Activated CD8-positive, alpha-beta memory T cell treated with anti-CD3 and anti-CD28 coated beads for 1 hour (primary cell): ENCODE measurements at places on chromosomes 6 and 20.

DNA sequence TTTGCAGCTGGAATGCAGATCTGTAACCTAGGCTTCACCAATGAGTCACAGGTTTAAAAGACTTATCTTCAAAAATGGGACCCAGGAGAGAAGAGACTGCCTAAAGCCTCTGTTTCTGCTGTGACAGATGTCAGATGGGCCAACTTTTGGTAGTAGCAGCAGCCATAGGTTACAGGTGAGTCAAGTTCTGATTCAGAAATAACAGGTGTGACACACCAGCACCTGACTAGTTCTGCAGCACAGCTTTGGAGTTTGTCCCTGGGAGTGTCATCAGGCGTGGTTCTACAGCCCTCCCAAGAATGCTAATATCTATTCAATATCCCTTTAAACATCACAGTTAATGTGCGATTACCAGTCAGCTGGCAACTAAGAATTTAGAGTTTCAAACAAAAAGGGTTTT lies 121.9 kb upstream of the BTN3A2 start:
- no peak for DNase-seq

DNA sequence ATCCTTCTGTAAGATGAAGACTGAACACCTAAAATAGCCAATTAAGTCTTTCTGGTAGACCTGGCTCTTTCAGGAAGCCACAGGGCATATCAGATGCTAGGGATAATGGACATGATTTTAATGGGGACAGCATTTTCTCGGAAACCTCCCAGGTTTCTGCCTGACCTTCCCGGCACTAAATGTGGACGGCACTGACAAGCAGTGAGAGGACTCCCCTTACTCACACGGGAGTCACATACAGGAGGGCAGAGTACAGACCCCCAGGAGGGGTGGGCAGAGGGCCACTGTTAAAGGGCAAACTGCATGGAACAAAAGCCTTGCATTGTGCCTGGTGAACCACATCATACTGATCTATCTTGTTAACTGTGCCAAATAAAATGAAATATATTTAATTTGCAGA lies 19.9 kb downstream of the PSMG4 start:
- no peak for DNase-seq

DNA sequence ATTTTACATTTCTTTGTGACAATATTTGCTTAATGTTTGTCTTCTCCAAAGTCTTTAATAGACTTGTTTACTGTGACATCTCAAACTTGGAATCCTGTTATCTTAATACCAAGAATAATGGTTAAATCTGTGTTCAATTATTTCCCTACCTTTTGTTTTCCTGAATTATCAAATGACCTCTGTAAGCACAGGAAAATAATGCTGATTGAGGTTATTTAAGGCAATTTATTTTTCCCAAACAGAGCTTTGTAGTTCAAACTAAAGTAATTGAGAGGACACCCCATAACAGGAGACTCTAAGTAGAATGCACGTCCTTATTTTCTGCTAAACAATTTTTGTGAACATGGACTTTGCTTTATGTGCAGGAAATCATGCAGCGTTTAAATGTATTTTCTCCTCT lies 195.0 kb downstream of the BTBD3 start:
- DNase-seq: no peak

DNA sequence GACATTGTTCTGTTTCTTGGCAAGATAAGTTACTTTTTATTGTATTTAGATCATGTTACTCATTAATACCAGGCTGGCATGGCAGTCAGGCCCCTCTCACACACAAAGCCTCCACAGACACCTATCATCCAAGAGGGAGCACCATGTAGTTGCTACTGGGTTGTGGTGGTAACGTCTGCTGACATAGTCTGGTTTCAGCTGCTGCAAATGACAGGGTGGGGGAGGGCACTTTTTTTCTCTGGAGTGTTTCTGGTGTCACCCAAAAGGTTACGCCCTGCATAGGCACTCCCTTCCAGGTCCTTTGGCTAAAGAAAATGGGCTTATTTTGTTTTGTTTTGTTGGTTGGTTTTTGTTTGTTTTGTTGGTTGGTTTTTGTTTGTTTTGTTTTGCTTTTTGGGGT lies 236.4 kb upstream of the RIMS1 start:
- no peak for DNase-seq

DNA sequence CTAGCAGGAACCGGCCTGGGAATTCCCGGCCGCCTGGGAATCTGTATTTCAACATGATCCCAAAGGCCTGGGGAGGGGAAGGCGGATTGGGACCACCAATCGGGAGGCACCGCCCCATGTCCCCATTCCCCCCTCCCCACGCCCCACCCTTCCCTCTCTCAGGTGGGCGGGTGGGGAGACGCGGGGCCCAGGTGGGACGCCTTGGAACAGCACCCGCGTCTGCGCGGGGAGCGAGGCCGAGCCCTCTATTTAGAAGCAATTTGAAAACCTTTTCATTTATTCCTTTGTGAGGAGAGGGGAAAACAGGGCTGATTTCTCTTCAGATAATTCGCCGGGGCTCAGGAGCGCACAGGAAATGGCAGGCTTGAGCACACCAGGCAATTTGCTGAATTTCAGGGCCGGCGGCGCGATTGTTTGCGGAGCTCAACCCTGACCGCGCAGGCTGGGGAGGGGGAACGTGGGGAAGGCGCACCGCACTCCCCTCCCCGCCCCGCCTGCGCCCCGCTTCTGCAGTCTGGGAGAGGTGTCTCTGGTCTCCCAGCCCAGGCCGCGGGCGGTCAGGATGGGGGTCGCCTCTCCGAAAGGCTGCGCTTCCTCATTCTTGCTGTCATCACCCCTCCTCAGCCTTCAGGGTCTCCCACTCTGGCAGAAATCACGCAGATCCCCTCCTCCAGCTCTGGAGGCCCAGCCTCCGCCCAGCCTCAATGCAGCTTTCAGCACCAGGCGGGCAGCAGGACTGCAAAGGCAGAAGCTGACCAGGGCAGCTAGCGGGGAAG lies 170.0 kb downstream of the GRM4 start:
- DNase-seq: no peak

GRCh38 chr20:50471231-50471630 lies 39.0 kb upstream of the PTPN1 start:
- DNase-seq: no peak

- DNase-seq: no peak
Observed at GRCh38 chr6:3915076-3915791, 66.1 kb downstream of the FAM50B start.

DNA sequence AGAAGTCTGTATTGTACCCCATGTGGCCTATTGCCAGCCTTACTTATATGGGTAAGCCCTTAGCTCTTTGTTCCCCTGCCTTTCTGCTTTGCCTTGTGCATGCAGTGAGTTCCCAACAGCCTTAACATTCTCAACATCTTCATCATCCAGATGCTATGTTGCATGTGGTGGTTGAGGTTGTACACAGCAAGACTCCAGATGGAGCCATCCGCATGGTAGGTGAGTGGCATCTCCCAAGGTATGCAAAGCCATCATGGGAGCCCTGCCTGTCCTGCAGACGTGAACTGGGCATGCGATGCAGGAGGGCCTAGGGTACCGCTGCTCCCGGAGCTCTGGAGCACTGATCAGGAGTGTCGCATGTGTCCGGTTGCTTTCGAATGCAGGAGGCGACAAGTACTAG lies 16.1 kb downstream of the CEP43 start:
- DNase-seq: no peak

- no peak for DNase-seq
Observed at GRCh38 chr6:22476811-22477390, 92.5 kb upstream of the HDGFL1 start.

GRCh38 chr6:23077772-23078171 lies 508.4 kb downstream of the HDGFL1 start:
- DNase-seq: no peak

GRCh38 chr6:3648724-3649123 lies 102.8 kb downstream of the PXDC1 start:
- no peak for DNase-seq

DNA sequence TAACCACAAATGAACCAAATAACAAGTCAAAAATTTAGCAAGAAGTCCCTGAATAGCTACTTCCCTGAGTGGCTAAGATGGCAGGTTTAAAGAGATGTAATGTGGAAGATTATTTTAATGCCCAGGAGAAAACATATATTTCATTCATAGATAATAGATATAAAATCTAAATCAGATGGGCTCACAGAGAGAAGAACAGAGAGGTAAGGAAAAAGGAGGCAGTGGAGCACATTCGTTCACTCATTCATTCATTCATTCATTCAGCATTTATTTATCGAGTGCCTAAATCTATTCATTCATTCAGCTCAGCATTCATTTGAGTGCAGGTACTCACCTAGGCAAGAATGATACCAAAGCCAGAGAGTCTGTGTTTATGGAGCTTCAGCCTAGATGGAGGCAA lies 32.1 kb upstream of the IYD start:
- no peak for DNase-seq

GRCh38 chr6:154411076-154411475 lies 54.5 kb upstream of the IPCEF1 start:
- DNase-seq: no peak

DNA sequence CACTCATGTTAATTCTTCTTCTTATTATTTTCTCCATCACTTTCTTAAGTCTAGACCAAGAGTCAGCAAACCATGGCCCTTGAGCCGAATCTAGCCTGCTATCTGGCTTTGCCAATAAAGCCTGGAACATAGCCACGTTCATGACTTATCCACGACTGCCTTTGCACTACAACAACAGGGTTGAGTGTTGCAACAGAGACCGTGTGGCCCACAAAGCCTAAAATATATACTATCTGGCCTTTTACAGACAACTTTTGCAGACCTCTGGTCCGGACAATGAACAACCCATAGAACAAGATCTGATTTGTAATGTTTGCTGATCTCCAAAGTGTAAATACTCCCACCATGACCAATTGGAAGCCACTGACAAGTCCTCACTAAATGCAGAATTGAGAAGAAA lies 140.5 kb upstream of the CDYL start:
- DNase-seq: no peak

DNA sequence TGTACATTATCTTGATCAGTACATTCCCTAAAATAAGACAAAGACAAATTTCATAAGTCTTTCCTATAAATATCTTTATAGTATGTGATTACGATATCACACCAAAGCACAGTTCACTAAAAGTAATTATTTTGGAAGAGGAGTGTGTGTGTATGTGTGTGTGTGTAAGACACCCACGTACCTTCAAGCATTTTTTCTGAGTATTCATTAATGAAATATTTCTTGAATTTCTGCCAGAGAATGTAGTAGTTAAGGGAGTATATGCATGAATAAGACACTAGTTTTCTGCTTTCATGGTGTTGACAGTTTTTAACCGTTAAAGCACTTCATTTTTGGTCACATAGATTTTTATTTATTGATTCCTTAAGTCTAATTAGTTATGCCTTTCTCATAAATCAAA lies 36.8 kb downstream of the MANEA start:
- DNase-seq: no peak

- no peak for DNase-seq
Observed at GRCh38 chr20:24388828-24389380, 80.5 kb upstream of the SYNDIG1 start.

GRCh38 chr6:156347656-156348055 lies 429.5 kb upstream of the ARID1B start:
- DNase-seq: no peak
